ENCODE measurements at places on chromosomes 3 and 15.

DNA sequence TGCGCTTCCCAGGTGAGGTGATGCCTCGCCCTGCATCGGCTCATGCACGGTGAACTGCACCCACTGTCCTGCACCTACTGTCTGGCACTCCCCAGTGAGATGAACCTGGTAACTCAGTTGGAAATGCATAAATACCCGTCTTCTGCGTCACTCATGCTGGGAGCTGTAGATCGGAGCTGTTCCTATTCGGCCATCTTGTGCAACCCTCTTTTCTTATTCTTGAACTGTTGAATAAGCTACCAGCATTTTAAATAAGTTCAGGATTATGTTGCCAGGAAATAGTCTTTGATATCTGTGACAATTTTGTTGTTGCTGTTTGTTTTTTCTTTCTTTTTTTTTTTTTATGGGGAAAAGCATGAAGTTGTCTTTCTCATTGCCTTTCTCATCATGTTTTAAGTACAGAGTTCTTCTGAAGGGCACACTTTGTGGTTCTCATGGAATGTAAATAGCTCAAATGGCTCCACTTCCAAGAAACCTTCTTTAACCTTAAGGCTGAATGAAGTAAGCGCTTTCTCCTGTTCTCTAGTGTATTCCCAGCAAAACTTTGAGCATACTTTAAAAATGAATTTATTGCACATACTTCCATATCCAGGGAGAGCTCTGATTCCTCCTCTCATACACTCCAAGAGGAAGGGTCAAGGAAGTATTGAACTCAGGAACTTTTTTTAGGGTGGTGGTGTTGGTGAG, 468.0 kb upstream of the TBL1XR1 start:
- DNase-seq = no peak

DNA sequence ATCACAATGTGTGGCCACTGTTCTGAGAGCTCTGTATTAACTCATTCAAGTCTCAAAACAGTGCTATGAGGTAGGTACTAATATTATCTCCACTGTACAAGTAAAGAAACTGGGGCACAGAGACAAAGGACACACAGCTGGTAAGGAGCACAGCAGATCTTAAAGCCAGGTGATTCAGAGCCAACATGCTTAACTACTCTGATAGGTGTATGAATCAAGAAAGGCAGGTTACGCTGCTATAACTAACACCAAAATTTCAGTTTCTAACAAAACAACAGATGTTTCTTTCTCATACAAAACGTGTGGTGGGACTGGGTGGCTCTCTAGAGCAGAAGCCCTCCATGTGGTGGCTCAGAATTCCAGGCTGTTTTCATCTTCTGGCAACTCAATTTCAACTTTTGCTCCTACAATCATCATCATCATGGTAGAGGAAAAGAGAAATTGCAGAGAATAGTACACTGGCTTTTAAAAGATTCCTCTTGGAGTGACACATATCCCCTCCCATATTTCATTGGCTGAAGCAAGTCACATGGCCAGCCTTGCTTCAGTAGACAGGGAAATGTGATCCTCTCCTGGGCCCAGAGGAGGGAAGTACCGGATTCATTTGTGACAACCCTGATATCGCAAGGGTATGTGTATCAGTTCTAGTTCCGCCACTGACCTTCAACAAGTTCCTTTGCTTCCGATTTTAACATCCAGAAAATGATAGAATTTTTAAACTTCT, 126.2 kb upstream of the PTX3 start:
- DNase-seq = no peak

DNA sequence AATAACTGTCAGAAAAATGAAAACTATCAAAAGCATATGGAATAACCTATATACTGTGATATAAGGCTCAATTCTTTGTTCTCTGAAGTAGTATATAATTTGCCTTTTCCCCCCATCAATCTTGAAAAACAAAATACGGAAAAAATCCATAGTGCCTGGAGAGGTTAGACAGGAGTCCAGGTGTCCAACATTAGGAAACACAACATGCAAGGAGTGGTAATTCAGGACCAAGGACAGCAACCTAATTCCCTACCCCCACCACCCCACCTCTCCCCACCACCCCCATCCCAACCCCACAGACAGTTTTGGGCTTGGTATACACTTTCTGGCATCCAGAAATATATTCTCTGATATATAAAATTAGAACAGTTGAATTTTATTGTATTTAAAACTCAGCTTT, 55.1 kb upstream of the SLC25A26 start:
- no peak for DNase-seq

DNA sequence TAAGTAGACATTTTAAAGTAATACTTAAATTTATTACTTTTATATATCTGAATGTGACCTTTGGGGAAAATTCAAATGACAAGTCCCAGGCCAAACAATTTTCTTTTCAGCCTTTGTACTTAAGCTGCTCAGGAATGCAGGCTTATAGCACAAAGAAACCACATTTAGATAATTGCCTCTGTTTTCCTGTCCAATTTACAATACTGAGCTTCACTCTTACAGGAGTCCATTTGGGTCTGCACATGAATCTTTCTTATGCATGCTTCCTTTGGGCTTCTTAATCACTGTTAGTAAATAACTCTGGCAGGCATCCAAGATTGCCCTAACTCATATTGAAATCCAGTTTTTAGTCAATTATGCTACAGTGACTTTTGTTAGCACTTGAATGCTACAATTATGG, 459.4 kb upstream of the TGFBR2 start:
- no peak for DNase-seq

- DNase-seq = no peak
These were observed 57.3 kb downstream of the ACAP2 start for GRCh38 chr3:195385526-195385925.

GRCh38 chr3:183385698-183386613, 42.5 kb downstream of the MCF2L2 start:
- peak; percentile 59 for DNase-seq

DNA sequence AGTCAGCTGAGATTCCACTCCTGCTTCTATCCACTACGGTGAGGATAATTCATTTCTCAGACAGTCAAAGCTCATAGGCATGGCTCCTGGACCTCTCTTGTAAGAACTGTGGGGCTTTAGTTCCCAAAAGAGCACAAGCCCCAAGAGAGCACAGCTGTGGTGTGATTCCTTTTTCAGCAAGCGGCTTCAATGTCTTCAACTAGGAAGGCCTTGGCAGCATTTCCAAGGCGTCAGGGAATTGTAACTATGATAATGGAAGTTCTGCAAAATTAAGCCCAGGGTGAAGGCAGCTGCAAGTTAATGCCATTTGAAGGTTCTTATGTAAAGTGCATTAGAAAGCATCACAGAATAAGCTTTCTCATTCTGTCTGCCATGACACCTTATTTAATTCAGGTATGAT, 657.1 kb downstream of the GRM7 start:
- no peak for DNase-seq
